ENCODE measurements at places on chromosomes 5 and 9. TPM values are rescaled to one million over a fixed set of nuclear protein-coding genes. Genes with fewer than 3 reads are reported as not detected.

Gene SYNPO
- 4.0 TPM for total RNA-seq

Gene SPINK4
- 0.74 TPM for total RNA-seq

Gene SURF4
- 583 TPM for total RNA-seq

Gene OMD
- total RNA-seq, result not detected

Gene TOR4A
- 13.5 TPM for total RNA-seq

Gene ANKS6
- 13.7 TPM for total RNA-seq

Gene ADAMTS2
- total RNA-seq, result 68.5 TPM

Gene PCDH12
- total RNA-seq, result 0.14 TPM

Gene GMCL2
- not detected for total RNA-seq

Gene PCDHGA5
- 1.3 TPM for total RNA-seq

Gene KIF24
- total RNA-seq, result 0.55 TPM

Gene HAVCR1
- not detected for total RNA-seq

Gene AMBP
- total RNA-seq, result 0.28 TPM

Gene CD180
- total RNA-seq, result 0.14 TPM

Gene CTSV
- 0.37 TPM for total RNA-seq

Gene GPX8
- 105 TPM for total RNA-seq

Measured in smooth muscle cell of bladder (primary cell).